ENCODE measurements at places on chromosomes 7 and 10. TPM values are rescaled to one million over a fixed set of nuclear protein-coding genes. Genes with fewer than 3 reads are reported as not detected.

DNA sequence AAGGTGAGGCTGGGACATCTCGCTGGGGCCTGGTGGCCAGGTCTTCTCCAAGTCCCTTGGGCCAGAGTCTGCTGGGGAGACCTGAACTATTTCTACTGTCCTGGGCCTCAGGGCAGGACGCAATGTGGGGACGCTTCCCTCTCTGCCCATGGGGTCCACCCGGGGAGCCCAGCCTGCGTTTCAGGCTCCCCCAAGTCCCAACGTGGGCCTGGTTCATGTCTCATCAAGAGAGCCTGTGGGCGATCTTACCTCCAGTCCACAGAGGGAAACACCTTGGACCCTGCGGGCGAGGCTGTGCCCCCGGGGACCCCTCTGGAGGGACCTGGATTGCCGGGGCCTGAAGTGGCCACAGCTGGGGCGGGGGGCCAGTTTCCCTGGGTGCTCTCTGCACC, 91.7 kb downstream of the DNAJB6 start:
- no peak for DNase-seq

- DNase-seq = no peak
These were observed 6.4 kb upstream of the CYP3A4 start for GRCh38 chr7:99790407-99790806.

- peak; percentile 62 for DNase-seq
These were observed 2.1 kb upstream of the FLNC start for GRCh38 chr7:128827971-128828711.

DNA sequence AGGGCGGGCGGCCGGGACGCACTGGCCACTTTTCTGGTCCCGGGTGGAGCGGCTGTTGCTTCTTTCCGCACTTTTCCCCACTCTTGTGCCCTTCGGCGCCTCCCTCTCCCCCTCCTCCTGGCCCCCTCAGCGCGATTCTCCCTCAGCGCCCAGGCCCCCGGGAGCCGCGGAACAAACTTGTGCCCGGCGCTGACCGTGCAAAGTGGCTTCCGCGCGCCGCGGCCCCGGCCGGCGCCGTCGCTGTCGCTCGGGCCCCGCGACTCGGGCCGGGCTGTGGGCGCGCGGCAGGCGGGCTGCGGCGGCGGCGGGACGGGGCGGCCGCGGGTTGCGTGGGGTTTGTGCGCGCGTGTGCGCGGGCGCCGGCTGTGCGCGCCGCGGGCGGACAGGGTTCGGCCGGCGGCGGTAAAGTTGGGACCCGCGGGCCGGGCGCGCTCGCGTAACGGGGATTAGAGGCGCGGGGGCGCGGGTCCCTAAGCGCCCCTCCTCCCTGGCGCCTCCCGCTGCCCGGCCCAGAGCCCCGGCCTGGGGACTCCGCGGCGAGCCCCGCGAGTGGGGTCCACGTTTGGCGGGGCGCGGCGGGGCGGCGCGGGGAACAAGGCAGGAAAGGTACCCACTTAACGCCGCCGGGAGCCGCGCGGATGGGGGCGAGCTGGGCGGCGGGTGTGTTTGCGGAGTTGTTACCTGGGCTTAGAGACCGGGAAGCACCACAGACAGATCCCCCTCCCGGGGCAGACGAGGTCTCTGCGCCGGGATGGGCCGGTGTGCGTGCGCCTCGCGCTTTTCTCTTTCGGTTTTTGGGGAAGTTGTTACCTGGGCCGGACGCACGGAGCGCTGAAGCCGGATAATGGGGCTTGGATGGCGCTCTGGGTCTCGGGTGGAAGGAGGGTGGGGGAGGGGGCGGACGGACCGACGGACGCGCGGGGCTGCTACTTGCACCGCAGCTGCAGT, 860 bp downstream of the ZEB1 start:
- DNase-seq = peak; percentile 62

VPS41 gene
- total RNA-seq = 35.9 TPM
